Left ventricle myocardium inferior (tissue), 1 donor: ENCODE measurements at places on chromosomes 4 and X. TPM values are rescaled to one million over a fixed set of nuclear protein-coding genes. Genes with fewer than 3 reads are reported as not detected.

DRD5 gene
- not detected for total RNA-seq

GRCh38 chr4:62260254-62260653 lies 1060.1 kb downstream of the ADGRL3 start:
- no peak for DNase-seq

DNA sequence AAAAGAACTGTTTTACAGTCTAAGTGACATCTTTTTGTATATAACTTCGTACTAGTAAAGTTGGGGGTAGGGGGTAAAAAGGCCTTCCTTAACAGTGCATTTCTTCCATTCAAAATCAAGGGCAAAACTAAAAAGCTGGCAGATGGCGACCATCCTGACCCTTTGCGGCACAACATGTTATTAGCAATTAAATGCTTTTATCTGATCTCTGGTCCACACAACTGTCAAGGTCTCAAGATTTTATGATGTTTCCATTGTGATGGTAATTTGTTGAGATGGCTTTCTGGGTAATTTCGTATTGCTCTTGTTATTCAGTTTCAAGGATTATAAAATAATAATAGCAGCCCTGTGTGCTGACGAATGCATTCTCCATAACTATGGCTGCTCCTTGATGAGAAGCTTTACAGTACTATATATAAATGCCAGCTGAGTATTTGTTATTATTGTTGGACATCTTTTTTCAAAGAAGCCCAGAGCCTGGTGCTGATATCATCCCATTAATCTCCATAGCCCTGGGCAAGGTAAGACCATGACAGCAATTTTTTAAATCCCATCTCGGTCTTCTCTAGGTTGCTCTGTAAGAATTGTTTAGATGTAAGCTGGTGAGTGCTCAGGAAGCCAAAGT lies 89.5 kb downstream of the CBR4 start:
- DNase-seq, result no peak

DNA sequence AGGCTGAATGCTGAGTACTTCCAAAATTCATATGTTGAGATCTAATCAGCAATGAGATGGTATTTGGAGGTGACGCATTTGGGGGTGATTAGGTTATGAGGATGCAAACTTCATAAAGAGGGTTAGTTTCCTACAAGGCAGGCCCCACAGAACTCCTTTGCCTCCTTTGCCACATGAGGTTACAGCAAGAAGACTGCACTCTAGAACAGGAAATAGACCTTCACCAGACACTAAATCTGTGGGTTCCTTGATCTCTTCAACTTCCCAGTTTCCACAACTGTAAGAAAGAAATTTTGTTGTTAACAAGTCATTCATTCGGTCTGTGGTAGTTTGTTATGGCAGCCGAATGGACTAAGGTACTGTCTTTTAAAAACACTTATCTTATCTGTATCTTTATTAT lies 681.9 kb upstream of the HS3ST1 start:
- DNase-seq, result no peak

- DNase-seq, result no peak
Observed at GRCh38 chr4:183492791-183493222, 12.1 kb upstream of the ING2 start.

DNA sequence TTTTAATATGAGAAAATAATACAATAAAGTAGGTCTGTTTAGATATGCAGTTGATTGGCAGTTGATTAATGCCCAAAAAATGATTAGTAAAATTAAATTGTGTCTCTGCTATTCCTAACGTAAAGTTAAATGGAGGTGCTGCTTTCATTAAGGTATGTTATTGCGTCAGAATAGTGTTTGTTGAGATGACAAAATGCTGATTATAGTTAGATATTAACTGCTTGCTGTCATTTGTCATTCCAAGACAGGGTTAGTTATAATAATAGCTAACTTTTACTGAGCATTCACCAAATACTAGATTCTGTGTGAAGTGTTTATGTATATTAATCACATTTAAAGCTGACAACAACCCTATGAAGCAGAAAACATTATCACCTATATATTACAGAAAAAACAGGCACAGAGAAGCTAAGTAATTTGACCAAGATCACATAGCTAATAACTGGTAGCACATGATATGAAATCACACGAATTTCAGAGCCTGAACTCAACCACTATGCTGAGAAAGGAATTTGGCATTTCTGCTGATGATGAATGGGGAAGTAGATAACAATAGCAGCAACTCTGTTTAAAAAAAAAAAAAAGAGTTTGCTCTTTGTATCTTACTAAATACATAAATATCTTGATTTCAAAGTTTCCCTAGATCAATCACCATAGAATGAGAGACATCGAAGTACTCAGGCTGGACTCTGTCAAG lies 59.7 kb upstream of the WDR44 start:
- no peak for DNase-seq

GRCh38 chr4:40193016-40193571 lies 3.7 kb upstream of the RHOH start:
- no peak for DNase-seq
